ENCODE measurements at places on chromosomes 11 and 22.
A peak's percentile ranks its signal among the peaks of the same experiment; 100 is the strongest.

- no peak for DNase-seq
Measured at GRCh38 chr22:44669561-44669976, 32.4 kb upstream of the PRR5 start.

GRCh38 chr11:124892146-124892545 is 5.5 kb downstream of the ROBO4 start:
- peak; percentile 7 for DNase-seq

- DNase-seq = no peak
Measured at GRCh38 chr11:98657711-98658110, 363.0 kb upstream of the CNTN5 start.

- no peak for DNase-seq
Measured at GRCh38 chr11:73750228-73750627, 10.6 kb downstream of the RAB6A start.

DNA sequence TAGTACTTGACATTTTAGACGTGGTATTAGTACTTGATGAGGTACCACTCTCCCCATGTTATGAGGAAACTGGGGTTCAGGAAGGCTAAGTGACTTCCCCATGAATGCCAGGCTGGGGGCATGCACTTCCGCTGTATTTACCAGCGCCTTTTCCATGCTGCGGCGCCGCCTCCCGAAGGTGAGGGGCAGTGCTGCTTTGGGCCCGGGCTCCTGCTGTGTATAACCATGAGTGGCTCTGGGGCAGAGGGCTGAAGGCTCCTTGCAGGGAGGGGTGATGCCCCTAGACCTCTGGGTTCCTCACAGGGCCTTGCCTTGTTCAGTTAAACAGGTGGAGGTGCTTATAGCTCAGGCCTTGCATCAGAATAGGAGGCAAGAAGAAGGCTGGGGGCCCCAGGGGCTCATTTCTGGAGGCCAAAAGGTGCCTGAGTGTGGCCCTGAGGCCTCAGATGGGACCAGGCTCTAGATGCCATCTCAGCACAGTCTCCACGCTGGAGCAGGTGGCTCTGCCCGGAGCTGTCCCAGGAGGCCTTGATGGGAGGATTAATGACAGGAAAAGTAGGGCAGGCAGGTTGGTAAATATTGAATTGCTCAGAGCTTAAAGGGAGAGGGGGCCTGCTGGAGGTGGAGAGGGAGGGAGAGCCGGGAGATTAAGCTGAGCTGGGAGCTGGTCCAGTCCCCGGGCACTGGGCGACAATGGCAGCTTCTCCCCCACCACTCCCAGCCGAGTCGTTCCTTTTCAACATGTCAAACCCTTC is 129.6 kb downstream of the CEP164 start:
- peak; percentile 91 for DNase-seq

- DNase-seq = no peak
Measured at GRCh38 chr11:1863352-1864216, 10.7 kb downstream of the LSP1 start.

DNA sequence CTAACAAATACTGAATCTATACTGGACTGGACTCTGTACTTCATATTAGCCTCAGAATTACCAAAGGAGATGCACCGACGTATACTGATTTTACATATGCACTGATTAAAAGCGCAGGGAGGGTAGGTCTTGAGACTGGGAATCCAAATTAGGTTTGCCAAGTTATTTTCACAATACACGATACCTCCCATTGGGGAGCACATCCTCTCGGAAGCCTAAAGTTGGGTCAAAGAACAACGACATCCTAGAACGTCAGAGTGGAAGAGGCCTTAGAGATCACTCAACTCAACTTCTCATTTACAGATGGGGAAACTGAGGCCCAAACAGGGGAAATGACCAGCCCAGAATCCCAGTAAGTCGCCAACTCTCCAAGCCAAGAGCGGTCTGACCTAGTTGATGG is 626 bp downstream of the DNAL4 start:
- DNase-seq = no peak

DNA sequence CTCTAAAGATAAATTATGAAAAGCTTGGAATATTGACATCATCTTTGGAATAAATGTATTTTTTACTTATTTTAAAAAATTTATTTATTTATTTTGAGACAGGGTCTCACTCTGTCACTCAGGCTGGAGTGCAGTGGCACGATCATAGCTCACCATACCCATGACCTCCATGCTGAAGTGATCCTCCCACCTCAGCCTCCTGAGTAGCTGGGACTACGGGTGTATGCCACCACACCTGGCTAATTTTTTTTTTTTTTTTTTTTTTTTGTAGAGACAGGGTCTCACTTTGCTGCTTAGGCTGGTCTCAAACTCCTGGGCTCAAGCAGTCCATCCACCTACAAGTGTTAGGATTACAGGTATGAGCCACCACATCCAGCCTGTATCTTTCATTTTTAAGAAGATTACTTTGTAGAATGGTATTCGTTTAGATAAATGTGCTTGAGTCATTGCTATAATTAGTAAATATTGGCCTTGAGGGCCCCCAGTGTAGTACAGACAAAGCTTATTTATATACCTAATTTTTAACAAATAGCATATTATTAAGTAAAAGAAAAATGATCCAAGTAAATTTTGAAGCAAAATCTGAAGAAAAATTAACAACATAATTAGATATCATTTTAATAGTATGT is 8.5 kb downstream of the SWAP70 start:
- no peak for DNase-seq

- no peak for DNase-seq
Measured at GRCh38 chr11:72241291-72241781, 2.6 kb downstream of the PHOX2A start.

GRCh38 chr22:30185129-30185528 is 61.4 kb downstream of the LIF start:
- no peak for DNase-seq

DNA sequence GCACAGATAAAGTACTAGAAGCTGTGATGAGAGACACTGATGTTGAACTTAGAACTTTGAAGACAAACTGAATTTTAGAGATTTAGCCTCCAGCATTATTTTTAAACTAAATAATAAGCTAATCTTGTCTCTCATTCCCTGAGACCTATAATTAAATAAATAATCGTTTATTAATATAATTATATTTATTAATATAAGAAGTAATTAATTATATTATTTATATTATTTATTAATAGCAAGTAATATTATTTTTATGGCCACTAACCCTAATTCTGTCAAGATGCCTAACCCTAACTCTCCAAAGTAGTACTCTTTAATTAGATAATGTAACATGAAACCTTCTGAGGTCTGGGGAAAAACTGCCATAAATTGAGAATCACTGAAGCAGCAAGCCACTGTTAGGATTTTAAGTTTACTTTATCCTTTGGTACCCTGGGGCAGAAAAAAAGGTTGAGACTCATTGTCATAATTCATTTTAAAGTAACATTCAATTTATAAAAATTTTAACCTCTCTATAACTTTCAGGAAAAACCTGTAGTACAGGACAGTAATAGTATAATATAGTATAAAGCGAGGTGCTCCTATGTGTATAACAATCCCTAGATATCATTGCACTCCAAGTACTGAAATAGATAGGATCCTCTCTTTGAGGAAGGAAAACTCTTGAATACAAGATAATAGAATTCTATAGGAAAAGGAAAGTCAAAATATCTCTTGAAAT is 85.4 kb downstream of the TTC28 start:
- no peak for DNase-seq

DNA sequence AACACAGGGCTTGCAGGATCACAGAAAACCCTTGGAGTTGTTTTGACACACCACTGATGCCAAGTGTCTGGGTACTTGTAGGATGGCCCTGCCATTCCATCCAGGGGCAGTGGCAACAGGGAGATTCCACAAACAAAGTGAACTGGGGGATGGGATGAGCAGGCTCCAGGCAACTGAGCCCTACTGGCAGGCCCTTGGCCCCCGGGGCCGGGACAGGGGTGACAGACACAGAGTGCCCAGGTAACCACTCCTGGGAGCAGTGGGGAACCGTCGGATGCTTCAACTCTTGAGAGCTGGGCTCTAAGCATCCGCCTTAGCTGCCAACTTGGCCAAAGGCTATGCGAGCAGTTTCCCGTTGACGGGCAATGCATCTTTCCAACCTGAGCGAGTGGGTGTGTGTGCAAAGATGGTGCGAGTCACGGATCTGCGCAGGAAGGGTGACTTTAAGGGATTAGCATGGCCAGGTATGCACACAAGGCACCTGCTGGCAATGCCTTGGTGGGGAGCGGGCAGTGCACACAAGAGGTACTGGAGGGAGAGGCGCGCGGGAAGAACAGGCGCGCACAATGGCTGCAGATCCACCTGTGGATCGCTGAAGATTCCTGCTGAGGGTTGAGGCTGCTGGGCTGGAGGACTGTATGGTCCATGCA is 83.1 kb upstream of the PRODH start:
- no peak for DNase-seq
